Stimulated activated effector memory CD8-positive, alpha-beta T cell treated with anti-CD3 and anti-CD28 coated beads, Interleukin-12 subunit alpha, Interleukin-12 subunit beta, amount 100 ng/mL, for 72 hours (primary cell): ENCODE measurements at places on chromosomes 12 and 14.
A peak's percentile ranks its signal among the peaks of the same experiment; 100 is the strongest.

DNA sequence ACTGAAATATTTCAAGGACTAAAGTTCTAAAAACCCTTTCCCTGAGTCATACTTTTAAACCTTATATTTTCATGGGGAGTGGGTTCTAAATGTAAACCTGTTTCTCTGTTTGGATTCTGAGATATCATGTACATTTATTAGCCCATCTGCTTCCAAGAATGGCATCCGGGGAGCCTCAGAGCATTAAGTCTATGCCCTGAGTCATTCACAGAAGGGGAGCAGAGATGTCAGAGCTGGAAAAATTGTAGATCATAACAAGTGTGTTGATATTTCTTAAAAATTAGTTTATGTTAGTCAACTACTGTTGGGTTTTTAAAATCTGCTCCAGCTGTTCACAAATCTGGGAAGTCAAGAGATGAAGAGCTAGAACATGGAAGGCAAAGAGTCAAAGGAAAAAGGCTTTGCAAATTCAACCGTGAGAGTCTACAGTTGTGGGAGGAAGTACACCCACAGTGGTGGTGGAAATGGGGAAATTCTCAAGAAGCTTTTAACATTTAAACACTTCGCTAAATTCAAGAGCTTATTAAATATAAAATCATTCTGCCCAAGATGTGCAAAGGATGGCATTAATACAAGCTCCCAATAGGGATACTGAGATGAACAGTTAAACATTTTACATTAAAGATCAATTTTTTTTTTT lies 70.5 kb upstream of the FLRT2 start:
- no peak for DNase-seq

DNA sequence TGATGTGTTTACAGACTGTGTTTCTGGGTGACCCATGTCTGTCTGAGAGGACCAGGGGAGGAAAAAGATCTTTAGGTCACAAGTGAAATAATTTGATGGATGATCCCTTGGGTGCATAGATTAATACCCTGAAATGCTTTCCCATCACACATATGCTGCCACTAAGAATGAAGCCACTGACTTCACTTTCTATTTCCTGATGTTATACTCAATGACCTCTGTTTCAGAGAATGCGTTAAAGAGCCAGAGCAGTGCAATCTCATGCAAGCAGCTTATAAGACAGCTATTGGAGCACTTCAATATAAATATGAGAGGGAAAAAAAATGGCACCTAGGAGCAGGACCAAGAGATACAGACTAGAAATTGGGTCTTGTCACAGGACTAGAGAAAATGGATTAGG lies 133.7 kb downstream of the KLHL28 start:
- no peak for DNase-seq

DNA sequence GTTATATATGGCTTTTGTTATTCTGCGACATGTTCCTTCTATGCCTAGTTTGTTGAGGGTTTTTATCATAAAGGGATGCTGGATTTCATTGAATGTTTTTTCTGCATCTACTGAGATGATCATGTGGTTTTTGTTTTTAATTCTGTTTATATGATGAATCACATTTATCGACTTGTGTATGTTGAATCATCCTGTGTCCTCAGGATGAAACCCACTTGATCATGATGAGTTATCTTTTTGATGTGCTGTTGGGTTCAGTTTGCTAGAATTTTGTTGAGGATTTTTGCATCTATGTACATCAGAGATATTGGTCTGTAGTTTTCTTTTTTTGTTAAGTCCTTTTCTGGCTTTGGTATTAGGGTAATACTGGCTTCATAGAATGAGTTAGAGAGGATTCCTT lies 291.2 kb downstream of the AKAP6 start:
- DNase-seq = no peak

GRCh38 chr14:66606826-66607225 lies 98.9 kb downstream of the GPHN start:
- no peak for DNase-seq

GRCh38 chr12:118409834-118410233 lies 33.5 kb downstream of the SUDS3 start:
- DNase-seq = no peak

GRCh38 chr14:25406818-25407217 lies 356.9 kb upstream of the STXBP6 start:
- no peak for DNase-seq

DNA sequence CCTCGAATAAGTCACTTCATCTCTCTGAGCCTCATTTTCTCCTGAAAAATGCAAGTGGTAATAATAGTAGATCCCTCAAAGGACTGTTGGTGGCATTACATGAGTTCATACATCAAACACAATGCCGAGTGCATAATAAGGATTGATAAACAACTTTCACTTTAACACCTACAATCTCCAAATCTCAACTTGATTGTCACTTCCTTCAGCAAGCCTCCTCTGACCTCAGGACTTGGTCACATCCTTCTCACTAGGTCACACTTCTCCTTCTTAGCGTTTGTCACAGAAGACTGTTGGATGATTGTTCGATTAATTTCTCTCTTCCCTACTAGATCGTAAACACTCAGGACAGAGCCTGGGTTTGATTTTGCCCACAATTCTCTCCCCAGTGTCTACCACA lies 7.9 kb upstream of the PRKAB1 start:
- no peak for DNase-seq

GRCh38 chr14:71001742-71002141 lies 94.5 kb downstream of the PCNX1 start:
- no peak for DNase-seq

DNA sequence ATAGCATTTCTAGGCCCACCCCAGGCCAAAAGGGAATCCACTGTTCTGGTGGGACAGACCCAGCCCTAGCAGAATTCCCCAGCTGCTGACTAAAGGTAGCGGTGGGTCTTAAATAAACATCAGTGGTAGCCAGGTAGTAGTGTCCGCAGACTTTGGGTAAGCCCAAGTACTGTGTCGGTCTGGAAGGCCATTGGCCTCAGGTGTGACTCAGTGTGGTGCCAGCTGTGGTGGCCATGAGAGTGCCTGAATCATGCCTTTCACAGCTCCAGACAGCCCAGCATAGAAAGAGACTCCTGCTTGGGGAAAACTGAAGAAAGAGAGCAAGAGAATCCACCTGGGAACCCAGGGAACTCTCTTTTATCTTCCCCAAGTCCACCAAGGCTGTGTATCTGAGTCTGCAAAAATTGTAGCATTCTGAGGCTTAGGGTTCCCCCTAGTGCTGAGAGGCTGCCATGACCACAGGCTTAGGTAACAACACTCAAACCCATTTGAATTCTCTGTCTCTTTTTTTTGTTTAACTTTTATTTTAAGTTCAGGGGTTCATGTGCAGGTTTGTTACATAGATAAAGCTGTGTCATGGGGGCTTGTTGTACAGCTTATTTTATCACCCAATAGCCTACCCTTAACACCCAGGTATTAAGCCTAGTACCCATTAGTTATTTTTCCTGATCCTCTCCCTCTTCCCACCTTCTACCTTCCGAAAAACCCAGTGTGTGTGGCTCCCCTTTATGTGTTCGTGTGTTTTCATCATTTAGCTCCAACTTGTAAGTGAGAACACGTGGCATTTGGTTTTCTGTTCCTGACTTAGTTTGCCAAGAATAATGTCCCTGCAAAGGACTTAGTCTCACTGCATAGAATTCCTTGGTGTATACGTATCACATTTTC lies 16.7 kb upstream of the CD163L1 start:
- peak; percentile 70 for DNase-seq

DNA sequence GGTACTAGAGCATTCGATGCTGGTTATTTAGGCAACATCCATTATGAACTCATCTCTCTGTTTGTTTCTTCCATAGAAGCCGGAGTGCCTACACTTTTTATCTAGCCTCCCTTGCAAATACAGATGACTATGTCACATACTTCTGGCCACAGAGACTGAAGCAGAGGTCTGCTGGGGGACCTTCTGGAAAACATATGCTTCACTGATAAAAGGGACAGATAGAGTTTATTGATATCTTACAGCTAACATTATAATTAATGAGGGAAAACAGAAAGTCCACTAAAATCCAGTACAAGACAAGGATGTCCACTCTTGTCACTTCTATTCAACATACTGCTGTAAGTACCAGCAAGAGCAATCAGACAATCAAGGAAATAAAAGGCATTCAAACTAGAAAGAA lies 104.3 kb upstream of the FAR2 start:
- no peak for DNase-seq

DNA sequence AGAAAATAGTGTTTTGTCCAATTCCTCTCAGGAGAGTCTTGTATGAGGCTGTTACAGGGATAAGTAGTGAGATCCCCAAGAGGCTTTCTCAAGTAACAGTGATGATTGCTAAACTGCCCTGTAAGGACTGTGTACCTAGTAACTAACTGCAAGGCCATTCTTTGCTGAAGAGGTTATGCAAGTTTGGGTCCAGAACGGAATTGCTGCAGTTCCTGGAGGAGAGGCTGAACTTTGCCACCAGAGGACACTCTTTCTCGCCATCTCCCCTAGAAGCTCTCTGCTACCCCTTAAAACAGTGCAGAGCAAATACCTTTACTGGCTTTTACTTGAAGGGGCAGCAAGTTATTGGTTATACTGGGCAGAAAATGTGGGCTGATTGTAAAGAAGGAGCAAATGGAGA lies 180.0 kb downstream of the RBM19 start:
- DNase-seq = no peak

DNA sequence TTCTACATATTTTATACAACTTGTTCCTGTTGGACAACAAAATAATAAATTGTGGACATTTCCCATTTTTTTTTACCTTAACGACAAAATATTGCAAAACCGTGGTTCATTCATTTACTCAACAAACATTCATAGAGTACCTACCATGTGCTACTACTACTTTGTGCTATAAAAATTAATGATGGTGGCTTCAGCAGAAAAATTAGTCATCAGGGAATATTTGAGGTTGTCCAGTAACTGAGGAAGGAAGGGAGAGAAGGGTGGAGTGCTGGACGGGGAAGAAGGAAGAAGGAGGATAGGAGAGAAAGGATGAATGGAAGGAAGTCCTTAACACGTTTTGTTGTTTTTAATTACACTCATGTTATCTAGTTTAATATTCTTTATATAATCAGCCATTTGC lies 53.7 kb downstream of the PPFIBP1 start:
- DNase-seq = no peak

DNA sequence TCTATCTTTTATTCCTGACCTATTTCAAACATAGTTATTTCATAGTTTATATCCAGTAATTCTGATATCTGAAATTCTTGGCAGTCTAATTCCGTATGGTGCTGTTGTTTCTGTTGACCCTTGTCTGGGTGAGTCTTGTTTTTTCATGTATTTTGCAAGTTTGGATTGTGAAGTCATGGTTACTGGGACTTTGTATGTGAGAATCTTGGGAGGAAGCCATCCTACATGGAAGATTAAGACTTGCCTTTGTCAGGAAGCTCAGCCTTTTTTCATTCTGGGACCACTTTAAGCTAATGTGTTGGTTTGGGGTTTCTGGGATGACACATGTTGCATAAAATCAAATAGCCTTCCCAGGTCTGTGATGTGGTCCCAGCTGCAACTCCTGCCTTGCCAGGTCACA lies 191.6 kb upstream of the E2F7 start:
- DNase-seq = no peak

- DNase-seq = no peak
These were observed 545.4 kb downstream of the FOXG1 start for GRCh38 chr14:29311983-29312382.

DNA sequence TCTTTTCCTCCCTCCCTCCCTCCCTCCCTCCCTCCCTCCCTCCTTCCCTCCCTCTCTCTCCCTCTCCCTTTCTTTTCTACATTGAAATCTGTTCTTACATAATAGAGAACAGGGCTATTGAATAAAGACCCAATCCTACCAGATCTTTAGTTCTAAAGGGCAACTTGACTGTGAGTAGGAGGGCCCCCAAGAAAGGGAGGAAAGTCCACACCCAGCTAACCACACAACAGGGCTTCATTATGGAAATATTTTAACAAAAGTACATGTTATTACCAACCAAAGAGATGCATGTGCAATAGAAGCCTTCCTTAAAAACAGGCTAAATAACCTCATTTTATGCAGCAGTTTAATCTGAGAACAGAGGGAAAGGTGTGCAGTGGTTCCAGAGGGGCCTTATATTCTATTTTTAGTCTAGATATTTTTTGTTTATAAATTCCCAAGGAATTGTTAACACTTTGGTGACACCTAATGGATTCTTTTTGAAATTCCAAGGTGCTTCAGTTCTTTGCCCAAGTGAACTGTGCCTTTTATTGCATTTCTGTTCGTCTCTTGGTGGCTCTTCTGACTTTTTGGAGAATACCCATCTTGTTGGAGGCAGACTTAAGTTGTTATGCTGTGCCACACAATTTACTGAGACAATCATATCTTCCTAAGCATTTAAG lies 63.0 kb downstream of the GNS start:
- no peak for DNase-seq

DNA sequence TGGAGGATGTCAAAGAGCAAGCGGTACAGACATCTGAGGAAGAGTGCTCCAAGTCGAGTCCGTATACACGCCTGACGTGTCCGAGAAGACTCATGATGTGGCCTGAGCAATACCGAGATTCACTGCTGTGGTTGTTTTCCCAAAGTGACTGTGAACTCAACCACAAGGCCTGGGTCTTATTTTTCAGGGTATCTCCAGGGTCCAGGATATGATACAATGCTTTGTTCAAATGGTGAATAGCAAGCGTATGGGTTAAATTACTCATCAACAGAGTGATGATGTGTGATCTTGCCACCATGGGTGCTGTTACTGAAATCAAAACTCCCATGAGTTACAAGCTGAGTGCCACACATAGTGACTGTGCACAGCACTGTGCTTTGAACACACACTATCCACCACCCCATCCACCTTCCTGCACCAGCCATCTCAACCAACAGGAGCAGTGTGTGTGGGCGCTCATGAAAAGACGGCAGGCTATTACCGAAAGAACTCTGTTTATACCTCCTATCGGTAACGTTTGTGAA lies 109.6 kb downstream of the BCAT1 start:
- DNase-seq = peak; percentile 49

- no peak for DNase-seq
These were observed 69.3 kb downstream of the FBXO34 start for GRCh38 chr14:55340482-55340881.

DNA sequence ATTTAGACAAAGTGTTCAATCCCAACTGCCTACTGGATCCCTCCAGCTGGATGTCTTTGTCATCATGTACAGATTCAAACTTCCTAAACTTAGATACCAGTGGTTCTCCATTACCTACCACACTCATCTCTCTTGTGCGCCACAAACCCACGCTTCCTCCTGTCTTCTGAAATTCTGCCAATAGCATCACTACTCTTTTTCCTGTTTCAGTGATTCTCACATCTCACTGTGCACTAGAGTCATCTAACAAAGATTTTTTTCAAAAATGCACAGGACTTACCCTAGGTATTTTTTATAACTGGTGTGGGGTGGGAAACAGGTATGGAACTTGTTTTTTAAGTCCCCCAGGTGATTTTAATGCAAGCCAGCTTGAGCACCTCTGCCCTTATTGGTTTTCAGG lies 5.9 kb downstream of the PSMB5 start:
- no peak for DNase-seq

GRCh38 chr12:116276652-116277466 lies 634 bp downstream of the MED13L start:
- DNase-seq = peak; percentile 40

DNA sequence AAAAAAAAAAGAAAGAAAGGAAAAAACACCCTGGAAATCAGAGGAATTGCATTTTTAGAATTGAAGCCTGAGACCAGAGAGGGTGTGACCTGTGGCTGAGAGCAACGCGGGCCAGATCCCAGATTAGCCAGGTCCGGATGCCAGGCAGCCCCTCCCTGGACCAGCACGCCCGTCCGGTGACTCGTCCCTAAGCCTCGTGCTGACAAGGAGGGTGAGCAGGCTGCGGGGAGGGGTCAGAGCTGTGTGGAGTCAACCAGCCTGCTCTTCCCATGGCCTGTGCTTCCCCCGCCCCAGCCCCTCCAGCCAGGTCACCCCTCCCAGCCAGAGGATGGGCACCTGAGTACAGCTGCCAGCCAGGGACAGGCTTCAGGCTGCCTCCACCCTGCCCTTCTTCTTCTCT lies 4.2 kb upstream of the KLC1 start:
- no peak for DNase-seq
